Foreskin keratinocyte (primary cell): ENCODE measurements at places on chromosomes 7 and 10. TPM values are rescaled to one million over a fixed set of nuclear protein-coding genes. Genes with fewer than 3 reads are reported as not detected.

ANKRD61 gene
- 0.14 and 0.28 TPM in 2 replicates for total RNA-seq

SPDYE2 gene
- total RNA-seq: not detected in 2 replicates

- DNase-seq: no peak
These were observed 1.2 kb upstream of the FGFBP3 start for GRCh38 chr10:91910467-91910866.

GRCh38 chr7:149529136-149529718 is 31.6 kb upstream of the ZNF746 start:
- DNase-seq: no peak

GRCh38 chr10:77915319-77916105 is 11.0 kb downstream of the DLG5 start:
- DNase-seq: no peak
